Hematopoietic multipotent progenitor cell treated with erythropoietin and hydrocortisone succinate and interleukin-3 and kit ligand, for 8 days (in vitro differentiated cells): ENCODE measurements at places on chromosomes 5 and 9.

DNA sequence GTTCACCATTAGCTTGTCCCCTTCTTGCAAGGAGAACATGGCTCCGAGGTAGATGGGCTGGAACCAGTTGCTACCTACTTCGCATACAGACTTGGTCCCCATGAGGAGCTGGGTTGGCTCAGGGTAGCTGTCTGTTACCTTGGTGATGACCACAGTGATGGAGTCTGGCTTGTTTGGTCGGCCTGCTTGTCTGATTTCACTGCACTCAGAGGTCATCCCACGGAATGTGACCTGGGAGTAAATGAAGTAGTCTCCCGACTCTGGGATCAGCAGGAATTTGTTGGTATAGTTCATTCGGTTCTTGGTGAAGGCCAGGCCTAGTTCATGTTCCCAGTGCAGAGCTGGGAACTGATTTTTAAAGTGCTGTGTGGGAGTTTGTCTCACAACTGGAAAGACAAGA lies 15.3 kb downstream of the TNFSF15 start:
- DNase-seq, result no peak

DNA sequence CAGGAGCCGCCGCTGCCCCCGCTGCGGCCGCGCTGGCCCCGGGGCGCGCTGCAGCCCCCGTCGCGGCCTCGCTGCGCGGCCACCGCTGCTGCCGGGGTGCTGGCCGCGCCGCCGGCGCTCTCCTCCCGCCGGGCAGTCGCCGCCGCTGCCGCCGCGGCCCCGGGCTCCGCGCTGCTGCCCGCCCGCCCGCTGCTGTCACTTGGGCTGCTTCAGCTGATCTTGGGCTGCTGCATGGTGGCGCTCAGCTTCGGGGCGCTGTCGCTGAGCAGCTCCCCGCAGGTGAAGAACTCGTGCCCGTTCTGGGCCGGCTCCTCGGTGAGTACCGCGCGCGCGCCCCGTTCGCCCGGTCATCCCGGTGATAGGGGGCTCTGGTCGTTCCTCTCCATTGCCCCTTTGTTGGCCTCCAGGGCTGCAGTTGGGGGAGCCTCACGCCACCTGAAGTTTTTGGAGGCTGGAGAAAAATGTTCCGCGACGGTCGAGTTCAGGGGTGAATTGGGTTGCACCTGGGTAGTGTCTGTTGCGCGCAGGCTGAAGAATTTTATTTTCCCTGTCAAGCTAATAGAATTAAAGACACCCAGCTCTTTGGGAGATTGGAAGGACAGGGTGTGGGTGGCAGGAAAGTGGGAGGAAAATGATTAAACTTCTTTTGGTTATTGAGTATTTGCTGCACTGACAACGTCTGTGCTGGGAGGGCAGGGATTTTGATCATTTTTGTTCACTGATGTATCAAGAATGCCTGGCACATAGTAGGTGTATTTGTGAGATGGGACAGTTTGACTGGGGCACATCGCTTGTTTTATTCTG lies 596 bp downstream of the ENTREP1 start:
- no peak for DNase-seq

DNA sequence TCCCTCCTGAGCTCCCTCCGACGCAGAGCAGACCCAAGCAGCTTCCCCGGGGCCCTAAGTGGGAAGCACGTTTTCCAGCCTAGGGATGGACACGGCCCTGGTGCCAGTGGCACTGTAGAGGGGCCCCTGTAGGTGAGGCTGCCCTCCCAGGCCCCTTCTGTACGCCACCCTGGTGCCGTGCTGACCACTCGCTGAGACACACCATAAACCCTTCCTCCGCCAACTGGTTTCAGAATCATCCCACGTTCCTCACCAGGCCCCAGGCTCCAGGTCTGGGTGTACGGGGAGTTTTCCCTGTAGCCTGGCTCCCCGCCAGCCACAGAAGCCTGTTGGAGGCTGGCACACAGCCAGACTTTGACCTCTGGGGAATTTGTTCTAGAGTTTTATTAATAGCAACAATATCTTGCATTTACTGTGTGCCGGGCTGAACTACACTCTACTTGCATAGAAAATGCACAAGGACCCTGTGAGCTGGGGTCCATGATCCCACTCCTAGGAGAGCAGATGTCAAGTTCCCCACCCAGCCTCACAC lies 18.2 kb upstream of the WDR38 start:
- DNase-seq, result peak; percentile 30

- DNase-seq, result no peak
Measured at GRCh38 chr9:37760416-37761161, 7.0 kb downstream of the TRMT10B start.

DNA sequence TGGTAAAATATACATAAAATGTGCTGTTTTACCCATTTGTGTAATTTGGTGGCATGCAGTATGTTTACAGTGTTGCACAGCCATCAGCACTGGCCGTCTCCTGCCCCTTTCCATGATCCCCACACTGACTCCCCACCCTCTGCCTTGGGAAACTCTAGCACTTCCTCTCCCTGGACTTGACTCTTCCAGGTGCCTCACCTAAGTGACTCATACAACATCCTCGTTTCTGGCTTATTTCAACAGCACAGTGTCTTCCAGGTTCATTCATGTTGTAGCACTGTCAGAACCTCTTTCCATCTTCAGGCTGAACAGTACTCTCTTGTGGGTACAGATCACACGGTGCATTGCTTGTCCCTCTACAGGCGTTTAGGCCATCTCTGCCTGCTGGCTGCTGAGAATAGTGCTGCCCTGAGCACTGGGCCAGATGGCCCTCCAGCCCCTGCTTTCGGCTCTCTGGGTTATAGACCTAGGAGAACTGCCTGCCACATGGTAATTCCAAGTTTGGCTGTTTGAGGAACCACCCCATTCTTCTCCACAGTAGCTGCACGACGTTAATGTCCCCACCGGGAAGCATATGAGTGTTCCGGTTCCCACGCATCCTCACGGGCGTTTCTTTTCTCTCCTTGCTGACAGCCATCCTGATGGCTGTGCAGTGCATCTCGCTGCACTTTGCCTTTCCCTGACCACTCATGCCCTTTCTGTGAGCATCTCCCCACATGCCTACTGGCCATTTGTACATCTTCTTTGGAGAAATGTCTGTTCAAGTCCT lies 211.8 kb downstream of the FANCC start:
- no peak for DNase-seq

DNA sequence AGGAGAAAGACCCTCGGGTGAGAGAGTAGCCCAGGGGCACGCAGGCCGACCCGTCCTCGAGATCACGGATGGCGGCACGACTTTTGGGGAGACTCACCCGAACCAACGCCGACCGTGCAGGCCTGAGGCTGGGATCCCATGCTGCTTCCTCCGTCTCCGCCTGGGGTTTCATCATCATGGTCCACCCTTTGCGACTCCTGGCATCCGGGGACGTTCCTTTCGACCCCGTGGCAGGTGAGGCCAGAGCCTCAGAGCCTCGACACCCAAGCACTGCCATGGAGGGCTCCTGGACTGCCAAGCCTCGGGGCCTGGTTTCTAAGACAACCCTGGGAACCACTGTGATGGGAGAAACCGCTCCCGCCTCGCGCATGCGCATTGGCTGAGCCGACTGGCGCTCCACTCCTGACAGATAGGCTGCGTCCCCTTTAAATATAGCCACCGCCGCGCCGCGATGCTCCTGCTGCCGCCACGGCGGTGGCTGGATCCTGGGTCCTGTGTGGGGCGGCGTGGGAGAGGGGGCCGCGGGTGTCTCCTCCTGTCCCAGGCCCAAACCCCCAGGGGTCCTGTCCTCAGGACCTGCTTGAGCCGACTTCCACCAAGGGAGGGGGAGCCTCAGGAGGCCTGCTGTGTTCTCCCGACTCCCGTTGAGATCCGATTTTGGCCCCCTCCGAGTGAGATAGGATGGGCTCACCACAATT lies 481.6 kb downstream of the SPATA31A7 start:
- DNase-seq, result no peak
